ENCODE measurements at places on chromosomes 1 and 21.
A peak's percentile ranks its signal among the peaks of the same experiment; 100 is the strongest.

- no peak for DNase-seq
Observed at GRCh38 chr1:51912881-51913280, 34.4 kb upstream of the NRDC start.

- DNase-seq, result no peak
Observed at GRCh38 chr1:19212167-19212566, 2.1 kb upstream of the UBR4 start.

DNA sequence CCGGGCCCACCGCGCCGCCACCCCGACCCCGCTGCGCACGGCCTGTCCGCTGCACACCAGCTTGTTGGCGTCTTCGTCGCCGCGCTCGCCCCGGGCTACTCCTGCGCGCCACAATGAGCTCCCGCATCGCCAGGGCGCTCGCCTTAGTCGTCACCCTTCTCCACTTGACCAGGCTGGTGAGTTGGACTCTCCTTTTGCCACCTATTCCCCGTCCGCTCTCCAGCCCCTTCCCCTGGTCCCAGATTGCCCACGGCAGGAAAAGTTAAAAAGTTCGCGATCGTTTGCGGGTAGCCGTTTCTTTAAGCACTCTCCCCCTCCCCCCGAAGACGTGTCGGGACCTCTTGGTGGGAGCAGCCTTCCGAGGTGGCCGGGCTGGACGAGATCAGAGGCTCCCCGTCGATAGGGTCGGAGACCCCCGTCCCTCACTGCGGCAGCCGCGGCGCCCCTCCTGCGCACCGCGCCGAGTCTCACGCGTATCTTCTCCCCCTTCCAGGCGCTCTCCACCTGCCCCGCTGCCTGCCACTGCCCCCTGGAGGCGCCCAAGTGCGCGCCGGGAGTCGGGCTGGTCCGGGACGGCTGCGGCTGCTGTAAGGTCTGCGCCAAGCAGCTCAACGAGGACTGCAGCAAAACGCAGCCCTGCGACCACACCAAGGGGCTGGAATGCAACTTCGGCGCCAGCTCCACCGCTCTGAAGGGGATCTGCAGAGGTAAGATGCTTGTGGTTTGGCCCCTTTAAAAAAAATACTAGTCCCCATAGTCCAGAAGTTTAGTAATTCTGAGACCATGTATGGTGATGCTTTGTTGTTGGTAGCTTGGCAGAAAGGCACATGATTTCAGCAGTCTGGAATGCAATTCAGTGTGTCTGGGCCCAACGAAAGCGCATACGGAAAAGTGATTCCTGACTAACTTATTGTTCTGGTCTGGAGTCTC lies 576 bp downstream of the CCN1 start:
- DNase-seq, result peak; percentile 54

DNA sequence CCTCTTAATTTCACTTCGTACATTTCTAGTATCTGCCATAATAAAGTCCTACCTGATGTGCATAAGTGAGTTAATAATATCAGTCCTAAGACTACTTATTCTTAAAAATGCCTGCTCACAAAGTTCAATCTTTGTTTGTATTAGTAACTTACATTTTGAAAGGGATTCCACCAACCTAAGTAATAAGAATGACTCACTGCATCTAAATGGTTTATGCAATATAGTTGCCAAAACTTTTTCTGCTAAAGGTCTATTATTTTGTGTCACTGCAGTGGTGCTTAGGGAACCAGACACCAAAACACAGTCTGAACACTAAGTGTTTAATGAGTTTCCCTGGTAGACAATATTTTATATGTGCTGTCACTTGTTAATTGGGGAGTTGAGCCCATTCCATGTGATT lies 1.8 kb downstream of the ZNF669 start:
- DNase-seq, result no peak

- DNase-seq, result no peak
Observed at GRCh38 chr1:86865973-86866637, 47.8 kb downstream of the SELENOF start.

DNA sequence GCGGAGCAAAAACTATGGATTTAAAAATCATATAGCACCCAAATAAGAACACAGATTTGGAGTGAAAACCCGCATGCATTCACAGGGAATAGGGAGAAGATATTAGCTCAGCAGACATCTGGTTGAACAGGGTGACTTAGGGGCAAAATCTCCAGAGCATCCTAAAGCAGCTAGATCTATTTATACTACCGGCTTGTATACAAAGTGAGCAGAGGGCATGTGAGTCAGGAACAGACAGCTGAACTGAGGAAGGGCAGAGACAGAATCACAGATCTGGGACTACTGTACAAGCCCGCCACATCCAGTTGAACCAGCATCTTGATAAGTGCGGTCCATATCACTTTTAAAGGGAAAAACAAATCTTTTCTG lies 35.2 kb upstream of the EXOSC10 start:
- no peak for DNase-seq

DNA sequence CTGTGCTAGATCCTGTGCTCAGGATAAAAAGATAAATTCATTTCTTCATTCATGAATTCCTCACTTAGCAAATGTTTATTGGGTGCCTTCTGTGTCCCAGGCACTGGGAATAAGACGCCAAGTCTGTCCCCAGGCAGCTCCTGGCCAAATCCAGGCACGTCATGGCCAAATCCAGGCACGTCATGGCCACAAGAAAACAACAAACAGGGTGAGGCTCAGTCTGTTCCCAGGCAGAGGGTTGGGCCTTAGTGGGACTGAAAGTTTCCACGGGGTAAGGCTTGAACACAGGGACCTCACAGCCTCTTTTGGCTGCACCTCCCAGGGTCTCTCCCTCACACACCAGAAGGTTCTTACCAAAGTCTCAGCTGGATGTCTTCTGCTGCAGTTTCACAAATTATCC lies 95.7 kb downstream of the PAX7 start:
- no peak for DNase-seq

DNA sequence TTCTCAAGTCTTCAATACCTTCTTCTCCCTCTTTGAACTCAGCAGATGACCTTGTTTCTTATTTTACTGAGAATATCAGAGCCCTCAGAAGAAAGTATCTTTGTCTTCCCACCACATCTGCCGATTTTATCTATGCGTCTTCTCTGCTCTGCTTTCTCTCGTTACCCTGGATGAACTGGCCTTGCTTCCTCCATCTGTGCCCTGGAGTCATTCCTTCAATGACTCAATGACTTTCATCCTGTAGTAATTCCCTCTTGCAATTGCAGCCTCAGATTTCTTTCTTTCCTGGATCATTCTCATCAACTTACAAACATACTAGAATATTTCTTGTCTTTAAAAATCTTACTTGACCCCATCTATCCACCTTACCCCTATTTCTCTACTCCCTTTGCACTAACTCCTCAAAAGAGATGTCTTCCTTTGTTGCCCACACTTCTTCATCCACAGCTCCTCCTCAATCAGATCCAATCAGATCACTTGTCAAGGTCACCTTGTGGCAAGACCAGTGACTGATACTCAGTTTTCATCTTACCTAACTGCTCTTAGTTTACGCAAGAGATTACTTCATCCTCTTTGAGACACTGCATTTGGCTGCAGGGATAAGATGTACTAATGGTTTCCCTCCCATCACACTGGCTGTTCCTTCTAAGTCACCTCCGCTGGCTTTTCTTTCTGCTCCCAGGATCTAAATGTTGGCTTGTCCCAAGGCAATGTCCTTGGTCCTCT lies 8.2 kb upstream of the TGFBR3 start:
- DNase-seq, result no peak

DNA sequence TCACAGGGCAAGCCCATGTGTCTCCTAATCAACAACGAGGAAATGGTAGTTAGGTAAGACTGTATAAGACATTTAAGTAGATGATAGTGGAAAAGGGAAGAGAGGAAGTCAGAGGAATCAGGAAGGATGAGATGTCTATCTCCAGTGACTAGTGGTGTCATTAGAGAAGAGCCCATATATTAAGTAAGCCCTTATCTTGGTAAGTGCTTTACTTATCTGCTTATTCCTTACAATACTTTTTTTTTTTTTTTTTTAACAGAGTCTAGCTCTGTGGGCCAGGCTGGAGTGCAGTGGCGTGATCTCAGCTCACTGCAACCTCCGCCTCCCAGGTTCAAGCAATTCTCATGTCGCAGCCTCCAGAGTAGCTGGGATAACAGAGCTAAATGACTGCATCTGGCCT lies 29.5 kb downstream of the RNF11 start:
- no peak for DNase-seq

- no peak for DNase-seq
Observed at GRCh38 chr1:162977944-162978568, 91.1 kb upstream of the RGS4 start.

GRCh38 chr1:174969977-174970376 lies 29.8 kb upstream of the CACYBP start:
- no peak for DNase-seq

DNA sequence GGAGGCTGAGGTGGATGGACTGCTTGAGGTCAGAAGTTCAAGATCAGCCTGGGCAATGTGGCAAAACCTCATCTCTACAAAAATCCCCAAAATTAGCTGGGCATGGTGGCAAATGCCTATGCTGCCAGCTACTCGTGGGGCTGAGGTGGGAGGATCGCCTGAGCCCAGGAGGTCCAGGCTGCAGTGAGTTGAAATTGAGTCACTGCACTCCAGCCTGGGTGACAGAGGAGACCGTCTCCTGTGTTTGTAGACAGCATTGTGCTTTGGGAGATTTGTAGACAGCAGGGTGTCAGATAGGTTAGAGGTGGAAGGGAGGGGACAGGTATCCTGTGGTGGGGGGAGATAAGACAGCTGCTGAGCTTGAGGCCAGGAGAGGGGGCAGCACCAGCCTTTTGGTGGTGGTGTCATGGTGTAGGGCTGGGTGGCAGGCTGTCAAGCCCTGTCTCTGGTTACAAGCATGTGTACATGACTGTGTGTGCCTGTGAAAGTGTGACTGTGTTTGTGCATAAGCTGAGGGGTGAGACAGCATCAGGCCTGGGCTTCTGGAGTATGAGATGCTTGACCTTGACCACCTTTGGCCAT lies 15.2 kb downstream of the PPFIA4 start:
- peak; percentile 42 for DNase-seq

DNA sequence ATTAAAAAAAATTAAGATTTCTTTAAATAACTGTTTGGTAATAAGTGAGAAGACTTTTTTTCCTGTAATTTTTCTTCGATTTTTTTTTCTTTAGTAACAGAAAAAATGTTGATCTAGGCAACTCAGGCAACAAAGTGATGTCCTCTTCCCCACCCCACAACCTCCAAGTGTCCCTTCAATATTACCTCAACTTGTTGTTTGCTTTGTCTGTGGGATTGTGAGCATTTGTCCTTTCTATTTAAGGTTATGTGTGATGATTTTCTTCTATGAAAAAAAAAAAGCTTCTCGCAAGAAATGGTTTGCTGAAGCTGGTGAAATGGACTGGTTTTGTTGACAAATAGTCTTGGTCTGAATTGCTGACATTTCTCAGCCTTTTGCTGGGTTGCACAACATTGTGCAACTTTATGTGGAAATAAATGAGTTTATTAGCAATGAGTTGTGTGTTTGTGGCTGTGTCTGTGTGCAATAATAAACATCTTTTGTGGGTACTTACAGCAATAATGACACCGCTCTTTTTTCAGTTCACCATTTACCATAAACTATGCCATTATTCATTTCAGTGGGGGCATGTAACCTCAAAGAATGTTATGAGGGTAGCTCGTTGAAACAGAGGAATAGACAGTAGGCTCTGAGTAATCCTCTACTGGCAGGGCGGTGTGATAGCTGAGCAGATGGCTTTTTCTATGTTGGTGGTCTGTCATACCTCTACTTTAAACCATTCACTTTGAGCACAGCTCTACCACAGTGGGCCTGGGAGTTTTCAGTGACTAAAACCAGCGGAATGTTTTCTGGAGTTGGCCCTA lies 218.4 kb downstream of the HLX start:
- no peak for DNase-seq

GRCh38 chr1:187938092-187938491 lies 1109.3 kb downstream of the PLA2G4A start:
- no peak for DNase-seq

DNA sequence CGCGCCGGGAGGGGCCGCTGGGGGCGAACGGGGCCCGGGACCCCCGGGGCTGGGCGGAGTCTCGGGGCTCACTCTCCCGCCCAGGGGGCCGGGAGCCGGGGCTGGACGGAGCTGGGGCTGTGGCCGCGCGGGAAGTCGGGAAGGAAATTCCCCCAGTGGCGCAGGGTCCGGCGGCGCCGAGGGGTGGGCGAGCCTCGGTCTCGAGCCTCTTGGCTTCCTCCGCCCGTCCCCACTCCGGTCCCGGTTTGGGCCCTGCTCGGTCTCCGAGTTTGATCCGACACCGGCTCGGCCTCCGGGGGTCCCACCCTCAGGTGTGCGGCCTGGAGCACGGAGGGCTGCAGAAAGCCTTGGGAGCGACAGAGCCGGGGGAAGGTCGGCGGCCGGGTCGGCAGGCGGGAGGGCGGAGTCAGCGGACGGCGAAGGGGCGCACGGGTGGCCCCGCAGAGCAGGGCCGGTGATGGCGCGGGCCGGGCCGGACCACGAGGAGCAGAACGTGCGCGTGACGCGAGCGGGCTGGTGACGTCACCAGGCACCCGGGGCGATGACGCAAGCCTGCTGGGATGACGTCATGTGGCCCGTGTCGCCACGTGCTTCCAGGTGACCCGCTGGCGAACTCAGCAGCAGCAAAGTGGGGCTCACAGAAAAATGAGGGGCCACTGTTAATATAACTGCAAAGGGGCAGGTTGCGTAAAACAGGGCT lies 610 bp upstream of the HES4 start:
- DNase-seq, result peak; percentile 63

DNA sequence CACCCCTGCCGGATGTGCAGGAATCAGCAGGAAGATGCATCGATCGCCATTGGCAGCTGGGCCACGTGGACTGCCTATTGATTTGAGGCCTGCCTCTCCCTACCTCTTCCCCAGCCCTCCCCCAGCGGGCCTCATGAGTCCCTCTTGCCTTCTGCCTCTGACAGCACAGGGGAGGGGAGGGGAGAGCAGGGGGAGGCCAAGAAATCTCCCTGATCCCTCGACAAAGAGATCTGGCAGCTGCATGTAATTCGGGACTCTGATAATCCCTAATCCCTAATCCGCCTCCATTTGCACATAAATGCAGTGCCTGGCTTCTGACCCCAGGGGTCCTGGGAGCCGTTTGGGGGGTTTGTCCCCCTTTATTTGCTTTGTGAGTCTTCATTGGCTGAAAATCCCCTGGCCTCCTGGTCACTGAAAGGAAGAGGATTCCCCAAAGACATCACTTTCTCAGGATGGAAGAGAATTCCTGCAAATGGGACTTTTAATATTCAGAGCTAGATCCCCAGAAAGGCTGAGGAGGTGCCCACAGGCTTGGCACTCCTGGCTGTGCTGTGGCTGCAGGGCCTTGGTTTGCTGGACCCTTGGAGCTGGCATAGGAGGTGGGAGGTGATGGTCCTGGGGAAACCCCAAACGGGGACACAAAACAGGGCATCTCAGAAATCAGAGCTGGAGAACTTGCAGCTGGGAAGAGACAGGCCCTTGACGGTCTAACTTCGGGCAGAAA lies 239.4 kb upstream of the POU3F1 start:
- DNase-seq, result no peak

GRCh38 chr1:58717979-58718378 lies 18.1 kb upstream of the MYSM1 start:
- no peak for DNase-seq
